ENCODE measurements at places on chromosomes 3 and 15. TPM values are rescaled to one million over a fixed set of nuclear protein-coding genes. Genes with fewer than 3 reads are reported as not detected.

Gene GLDN
- total RNA-seq = 0.74 TPM

GRCh38 chr15:66563126-66563525 is 2.7 kb downstream of the LCTL start:
- no peak for DNase-seq

Gene LDHAL6B
- not detected for total RNA-seq

Gene SLC24A5
- not detected for total RNA-seq
